ENCODE measurements at places on chromosomes 7 and 10. TPM values are rescaled to one million over a fixed set of nuclear protein-coding genes. Genes with fewer than 3 reads are reported as not detected.

DNA2 gene
- total RNA-seq, result 23.9 TPM

GRCh38 chr7:135349746-135350145 is 116.1 kb downstream of the STRA8 start:
- H3K36me3 ChIP-seq, result no peaks in the 10 kb centered on the region
- no peak for DNase-seq
- H3K27ac ChIP-seq, result no peak overlapping the region
- no peaks in the 10 kb centered on the region for H3K4me1 ChIP-seq

PDLIM1 gene
- total RNA-seq, result 55.6 TPM

DNA sequence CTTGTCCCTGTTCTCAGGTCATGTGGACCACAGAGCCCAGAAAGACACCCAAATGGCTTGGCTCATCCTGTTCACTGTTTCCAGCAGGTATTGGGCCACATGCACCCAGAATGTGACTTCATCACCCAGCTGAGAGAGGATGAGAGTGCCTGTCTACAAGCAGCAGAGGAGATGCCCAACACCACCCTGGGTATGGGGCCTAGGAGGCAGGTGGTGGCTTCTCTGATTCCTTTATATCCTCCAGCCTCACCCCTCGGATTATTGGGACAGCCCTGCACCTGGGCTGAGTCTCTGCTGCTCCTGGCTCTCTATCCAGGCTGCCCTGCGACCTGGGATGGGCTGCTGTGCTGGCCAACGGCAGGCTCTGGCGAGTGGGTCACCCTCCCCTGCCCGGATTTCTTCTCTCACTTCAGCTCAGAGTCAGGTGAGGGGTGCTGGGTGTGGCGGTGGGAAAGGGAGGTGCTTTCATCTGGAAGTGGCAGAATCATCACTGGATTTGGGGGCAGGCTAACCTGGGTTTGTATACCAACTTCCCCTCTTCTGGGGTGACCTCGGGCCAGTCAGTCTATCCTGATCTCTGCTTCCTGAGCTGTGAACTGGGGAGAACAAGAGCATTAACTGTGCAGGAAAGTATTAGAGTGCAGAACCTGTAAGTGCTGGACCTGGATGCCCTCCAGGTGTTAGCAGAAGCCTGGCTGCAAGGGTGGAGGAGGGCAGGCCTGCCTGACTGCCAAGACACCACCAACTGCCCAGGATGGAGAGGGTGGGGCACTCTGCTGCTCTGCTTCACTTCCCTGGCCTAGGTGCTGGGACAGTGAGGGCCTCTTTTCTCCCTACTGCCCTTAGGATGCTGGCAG is 5.2 kb downstream of the GHRHR start:
- peak; percentile 28 for DNase-seq
- H3K4me1 ChIP-seq, result no peaks in the 10 kb centered on the region
- H3K27ac ChIP-seq, result no peak overlapping the region
- H3K27me3 ChIP-seq, result peaks cover 2% of the 10 kb centered on the region
- no peak overlapping the region for H3K4me3 ChIP-seq

- no peaks in the 10 kb centered on the region for H3K27me3 ChIP-seq
- peak overlapping the region; percentile 97 for H3K27ac ChIP-seq
- no peak for DNase-seq
- peaks cover 41% of the 10 kb centered on the region for H3K4me1 ChIP-seq
- H3K36me3 ChIP-seq, result peaks cover 20% of the 10 kb centered on the region
- peak overlapping the region; percentile 83 for H3K4me3 ChIP-seq
Measured at GRCh38 chr10:50416881-50417280, 165.6 kb upstream of the ASAH2 start.

NRF1 gene
- total RNA-seq, result 6.7 TPM

TRIM73 gene
- total RNA-seq, result 0.39 TPM

- no peak overlapping the region for H3K4me3 ChIP-seq
- no peaks in the 10 kb centered on the region for H3K4me1 ChIP-seq
- no peak overlapping the region for H3K27ac ChIP-seq
- no peaks in the 10 kb centered on the region for H3K27me3 ChIP-seq
- DNase-seq, result no peak
Measured at GRCh38 chr7:25762511-25763462, 389.2 kb upstream of the NFE2L3 start.

GRCh38 chr7:11120068-11120664 is 146.5 kb downstream of the PHF14 start:
- H3K4me3 ChIP-seq, result no peak overlapping the region
- no peak for DNase-seq
- H3K27me3 ChIP-seq, result no peaks in the 10 kb centered on the region
- H3K4me1 ChIP-seq, result no peaks in the 10 kb centered on the region

GRCh38 chr10:47057471-47057870 is 146.2 kb downstream of the PTPN20 start:
- H3K27me3 ChIP-seq, result peaks cover 8% of the 10 kb centered on the region
- H3K4me3 ChIP-seq, result no peak overlapping the region

Data from SJSA1 (cell line).